ENCODE measurements at places on chromosomes 6 and 20.
A peak's percentile ranks its signal among the peaks of the same experiment; 100 is the strongest.

DNA sequence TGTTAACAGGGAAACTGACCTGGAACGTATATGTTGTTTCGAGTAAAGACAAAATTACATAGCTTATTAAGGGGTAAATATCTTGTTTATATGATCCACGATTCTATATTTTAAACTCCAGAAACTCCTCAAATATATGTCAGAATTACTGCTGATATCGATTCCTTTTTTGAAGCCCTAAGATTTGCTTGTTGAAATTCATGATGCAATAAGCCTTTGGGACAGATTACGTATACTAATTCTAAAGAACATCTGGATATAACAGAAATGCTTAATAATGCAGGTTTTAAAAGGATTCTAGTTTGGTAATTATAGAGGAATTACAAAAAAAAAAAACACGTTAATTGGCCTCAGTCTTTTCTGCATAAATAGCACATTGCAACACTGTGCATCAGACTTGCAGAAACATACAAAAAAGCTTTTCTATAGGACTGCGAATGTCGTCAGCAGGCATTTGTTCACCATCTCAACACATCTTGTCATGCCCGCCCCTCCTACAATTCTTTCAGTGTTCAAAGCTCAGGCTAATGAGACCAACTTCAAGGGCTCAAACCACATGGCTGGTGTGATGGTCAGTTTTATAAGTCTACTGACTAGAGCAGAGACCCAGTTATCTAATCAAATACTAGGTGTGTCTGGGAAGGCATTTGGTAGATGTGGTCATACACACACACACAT lies 74.9 kb downstream of the AGPAT4 start:
- DNase-seq: no peak

GRCh38 chr6:166258854-166259276 lies 49.3 kb downstream of the PRR18 start:
- no peak for DNase-seq

DNA sequence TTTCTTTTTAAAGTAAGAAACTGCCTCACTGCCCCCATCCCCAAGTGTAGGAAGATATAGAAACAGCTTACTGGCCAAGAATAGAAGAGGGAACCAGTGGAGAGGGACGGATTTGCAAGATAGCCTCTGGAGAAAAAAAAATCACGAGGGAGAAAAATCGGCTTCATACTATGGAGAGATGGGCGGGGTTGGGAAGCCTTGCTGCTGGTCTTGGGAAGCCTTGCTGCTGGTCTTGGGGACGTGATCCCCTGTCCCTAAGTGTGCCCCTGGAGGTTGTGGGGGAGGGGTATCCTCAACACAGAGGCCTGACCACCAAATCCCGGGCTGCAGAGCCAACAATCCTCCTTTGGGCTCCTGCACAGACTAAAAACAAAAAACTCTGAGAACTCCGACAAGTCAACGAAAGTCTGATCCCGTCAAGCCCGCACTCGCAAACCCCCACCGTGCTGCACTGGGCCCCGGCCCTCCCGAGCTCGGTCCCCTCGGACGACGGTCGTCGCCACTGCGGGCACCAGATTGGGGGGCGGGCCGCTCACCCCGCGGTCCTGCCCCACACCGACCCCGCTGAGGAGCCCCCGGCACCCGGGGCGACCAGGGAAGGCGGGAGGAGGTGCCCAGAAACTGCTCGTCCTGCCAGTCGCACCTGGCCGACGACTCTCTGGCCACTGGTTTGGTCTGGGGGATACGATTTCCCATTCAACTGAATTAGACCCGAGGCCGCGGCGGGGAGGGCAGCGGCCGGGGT lies 750 bp downstream of the MAP7 start:
- no peak for DNase-seq

DNA sequence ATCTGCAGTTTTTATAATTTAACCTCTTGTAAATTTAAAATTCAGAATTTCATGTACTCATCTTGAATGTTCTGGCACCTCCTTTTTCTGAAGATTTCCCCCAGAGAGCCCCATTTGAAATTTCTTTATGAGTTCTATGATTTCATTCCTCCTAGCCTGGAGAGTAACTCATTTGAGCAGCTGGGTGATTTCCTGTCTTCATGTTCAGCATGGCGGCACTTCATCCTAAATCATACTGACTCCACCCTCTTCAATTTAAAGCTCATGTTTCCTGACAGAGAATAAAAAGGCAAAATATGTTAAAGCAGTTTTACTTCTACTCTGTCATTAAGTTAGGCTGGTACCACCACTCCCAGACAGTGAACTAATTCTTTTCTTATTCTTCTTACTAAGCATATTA lies 250.9 kb upstream of the POU3F2 start:
- no peak for DNase-seq

- DNase-seq: no peak
Observed at GRCh38 chr6:43267619-43268354, 24.5 kb downstream of the TTBK1 start.

DNA sequence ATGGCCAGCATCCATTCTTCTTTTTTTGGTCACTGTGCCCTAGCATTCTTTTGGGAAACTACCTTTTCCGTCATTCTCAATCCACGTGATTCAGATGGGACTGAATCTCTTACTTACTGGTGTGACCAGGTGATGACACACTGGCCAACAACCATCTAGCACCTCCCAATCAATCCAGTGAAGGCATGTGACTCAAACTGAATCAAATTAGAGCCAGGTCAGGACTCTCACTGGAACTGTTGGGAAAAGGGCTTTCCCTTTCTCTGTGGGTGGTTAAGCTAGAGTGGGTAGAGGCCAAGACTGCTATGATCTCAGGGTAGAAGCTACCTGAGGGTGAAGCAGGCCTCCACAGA lies 36.2 kb upstream of the ZMYND8 start:
- no peak for DNase-seq

DNA sequence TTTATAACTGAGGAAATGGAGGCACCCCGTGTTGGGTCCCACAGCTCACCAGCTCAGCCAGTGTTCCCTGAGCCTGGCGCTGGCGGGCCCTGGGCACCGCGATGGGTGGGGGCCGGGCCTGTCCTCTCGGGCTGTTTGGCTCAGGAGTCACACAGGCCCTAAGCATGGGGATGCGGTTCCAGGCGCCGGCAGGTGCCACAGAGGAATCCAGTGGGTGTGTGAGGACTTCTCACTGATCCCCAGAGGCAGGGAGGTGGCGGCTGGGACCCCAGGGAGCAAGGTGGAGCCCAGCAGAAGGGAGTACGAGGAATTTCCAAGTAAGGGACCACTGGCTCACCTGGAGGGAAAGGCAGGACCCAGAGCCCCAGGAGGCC lies 57.5 kb downstream of the IRF4 start:
- no peak for DNase-seq

- no peak for DNase-seq
Observed at GRCh38 chr6:150711584-150712504, 112.2 kb downstream of the PLEKHG1 start.

DNA sequence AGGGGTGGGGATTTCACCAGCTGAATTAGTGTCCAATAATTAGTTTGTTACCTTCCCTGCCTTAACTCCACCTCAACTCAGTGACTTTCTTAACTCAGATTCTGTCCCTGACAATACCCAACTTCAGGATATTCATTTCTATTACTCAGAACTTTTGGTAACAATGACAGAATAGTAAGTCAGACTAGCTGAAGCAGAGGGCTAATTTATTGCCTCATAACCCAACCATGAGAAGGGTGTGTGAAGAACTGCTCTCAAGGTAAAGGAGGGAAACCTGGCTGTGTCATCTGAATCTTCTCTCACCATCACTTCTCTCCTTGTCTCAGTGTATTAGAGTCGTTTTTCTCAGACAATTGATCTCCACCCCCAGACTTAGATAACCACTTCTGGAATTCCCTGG lies 1.2 kb upstream of the PI3 start:
- DNase-seq: no peak

DNA sequence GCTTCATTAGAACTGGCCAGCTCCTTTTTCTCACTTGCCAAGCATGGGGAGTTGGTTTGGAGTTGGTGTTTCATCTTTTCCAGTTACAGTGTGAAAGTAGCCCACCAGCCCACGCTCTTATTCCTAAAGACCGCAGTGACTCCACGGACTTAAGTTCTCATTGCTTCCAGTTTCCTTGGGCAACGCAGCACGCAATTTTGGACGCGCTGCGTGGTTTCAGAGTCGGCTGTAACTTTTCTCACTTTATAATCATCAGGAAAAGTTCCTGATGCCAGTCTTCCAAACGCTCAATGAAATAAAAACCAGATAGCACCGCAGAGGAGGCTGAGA lies 381 bp upstream of the PEX7 start:
- peak; percentile 17 for DNase-seq

GRCh38 chr6:49325891-49326290 lies 137.2 kb downstream of the MMUT start:
- DNase-seq: no peak

DNA sequence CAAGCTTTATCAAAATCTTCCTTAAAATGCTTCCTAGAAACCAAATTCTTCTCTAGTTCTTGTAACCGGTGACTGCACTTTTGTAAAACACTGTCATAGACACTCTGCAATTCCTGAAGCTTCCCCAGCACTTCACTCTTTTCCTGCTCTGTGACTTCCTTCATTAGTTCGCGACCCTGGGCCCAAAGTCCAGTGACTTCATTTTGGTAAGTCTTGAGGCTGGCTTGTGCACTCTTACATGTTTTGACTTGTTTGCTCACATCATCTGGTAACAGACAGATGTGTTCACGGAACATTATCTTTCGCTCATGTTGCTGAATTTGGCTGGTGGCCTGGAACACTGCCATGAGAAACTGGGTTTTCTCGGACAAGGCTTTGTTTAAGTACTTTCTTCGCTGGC lies 306.2 kb downstream of the SYNE1 start:
- DNase-seq: no peak

GRCh38 chr6:72783035-72783434 lies 161.2 kb downstream of the KCNQ5 start:
- no peak for DNase-seq

DNA sequence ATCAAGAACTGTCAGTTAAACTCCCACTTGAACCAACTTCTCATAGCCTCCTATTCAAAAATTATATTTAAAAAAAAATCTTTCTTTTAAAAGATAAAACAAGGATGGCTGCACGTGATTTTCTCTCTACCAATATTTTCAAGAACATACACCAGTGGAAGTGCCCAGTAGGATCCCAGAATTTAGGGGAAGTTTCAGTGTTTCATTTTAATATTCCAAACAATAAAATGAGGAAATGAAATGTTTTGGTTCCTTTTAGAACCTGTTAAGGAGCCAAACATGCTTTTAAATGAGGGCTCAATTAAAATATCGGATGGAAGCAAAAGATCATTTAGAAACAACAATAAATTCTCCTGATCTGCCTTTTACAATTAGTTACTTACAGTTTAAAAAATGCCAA lies 26.4 kb upstream of the PRELID3B start:
- DNase-seq: no peak

GRCh38 chr6:54481091-54481490 lies 172.8 kb downstream of the TINAG start:
- DNase-seq: no peak

DNA sequence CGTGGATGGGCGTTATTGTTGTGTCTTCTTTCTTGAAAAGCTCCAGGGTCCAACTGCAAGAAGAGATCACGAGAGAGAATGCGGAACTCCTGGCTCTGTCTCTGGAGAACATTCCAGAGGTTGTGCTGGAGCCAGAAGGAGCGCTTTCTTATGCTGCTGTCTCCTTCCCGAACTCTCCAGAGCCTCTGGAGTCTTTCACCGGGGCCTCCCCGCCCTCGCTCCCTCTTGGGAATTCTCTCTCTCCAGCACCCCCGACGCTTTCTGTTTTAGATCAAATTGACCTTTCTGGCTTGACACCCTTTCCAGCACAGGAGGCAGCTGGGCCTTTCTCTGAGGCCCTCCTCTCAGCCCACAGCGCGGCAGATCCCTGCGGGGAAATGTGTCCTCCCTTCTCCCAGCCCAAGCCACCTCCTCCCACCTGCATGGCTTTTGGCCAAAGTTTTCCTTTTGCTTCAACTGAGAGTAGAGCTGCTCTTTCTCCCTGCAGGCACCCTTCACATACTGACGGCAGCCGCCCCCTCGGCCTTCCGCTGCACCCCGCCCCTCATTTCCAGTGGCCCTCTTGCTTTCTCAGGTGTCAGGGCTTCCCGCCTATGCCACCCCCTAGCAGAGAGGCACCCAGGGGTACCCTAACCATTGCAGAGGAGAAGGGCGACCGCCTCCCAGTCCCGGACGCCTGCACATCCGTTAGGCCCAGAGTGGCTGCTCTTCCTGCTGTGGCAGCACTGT lies 6.6 kb upstream of the CCR6 start:
- no peak for DNase-seq

- DNase-seq: no peak
Observed at GRCh38 chr6:72850469-72850868, 228.6 kb downstream of the KCNQ5 start.

Data from stimulated activated CD4-positive, alpha-beta T cell treated with anti-CD3 and anti-CD28 coated beads, Interleukin-12 subunit alpha, Interleukin-12 subunit beta, amount 100 ng/mL, for 24 hours (primary cell).